ENCODE measurements at places on chromosomes 1 and 21.

DNA sequence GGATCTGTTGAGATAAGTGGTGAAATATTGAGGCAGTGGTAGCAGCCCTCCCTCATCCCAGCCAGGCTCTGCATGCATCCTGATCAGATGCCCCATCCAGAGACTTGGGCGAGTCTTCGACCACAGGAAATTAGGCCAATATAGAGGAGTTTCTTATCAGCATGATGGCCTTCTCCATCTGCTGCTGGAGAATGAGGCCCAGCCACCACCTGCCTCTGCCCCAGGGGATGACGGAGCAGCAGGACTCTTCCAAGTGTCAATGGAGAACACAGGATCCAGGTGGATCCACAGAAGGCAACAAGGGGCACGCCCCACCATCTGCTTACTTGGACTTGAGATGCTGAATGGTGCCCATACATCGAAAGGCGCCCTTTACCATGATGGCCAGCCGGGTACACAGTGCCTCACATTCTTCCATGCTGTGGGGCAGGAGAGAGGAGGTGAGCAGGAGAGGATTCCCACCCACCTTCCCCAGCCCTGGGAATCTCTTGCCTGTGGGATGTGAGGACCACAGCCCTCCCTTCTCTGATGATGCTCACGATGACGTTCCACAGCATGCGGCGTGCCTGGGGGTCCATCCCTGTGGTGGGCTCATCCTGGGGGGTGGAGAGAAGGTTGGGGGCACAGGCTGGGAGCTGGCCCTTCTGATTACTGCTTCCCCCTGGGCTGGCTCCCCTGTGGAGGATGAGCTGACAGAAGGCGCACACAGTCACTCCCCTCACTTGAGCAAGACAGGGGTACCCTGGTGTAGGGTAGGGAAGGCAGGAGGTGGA lies 91.5 kb upstream of the GCLM start:
- no peak for DNase-seq

DNA sequence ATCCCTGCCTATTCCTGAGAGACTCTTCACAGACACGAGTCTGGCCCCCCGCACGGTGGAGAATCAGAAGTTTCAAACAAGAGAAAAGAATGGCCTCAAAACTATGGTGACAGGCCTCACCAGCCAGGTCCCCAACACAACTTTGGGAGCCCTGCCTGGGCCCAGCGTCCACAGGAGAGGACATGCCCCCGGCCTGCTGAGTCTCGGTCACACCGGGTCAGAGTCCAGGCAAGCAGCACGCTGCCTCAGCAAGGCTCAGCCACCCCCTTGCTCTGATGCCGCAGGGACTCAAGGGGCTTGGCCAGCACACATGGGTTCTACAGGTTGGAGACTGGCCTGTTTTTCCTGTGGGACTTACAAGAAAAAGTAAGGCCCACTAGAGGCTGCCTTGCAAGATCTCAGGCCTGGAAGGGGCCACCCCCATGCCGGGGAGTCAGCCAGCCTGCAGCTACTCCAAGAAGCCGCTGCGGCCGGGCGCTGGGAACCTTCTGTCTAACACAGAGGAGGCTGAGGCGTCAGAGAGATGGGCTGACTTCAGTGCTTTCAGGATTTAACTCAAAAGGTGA lies 116.8 kb downstream of the NPHP4 start:
- DNase-seq, result no peak

DNA sequence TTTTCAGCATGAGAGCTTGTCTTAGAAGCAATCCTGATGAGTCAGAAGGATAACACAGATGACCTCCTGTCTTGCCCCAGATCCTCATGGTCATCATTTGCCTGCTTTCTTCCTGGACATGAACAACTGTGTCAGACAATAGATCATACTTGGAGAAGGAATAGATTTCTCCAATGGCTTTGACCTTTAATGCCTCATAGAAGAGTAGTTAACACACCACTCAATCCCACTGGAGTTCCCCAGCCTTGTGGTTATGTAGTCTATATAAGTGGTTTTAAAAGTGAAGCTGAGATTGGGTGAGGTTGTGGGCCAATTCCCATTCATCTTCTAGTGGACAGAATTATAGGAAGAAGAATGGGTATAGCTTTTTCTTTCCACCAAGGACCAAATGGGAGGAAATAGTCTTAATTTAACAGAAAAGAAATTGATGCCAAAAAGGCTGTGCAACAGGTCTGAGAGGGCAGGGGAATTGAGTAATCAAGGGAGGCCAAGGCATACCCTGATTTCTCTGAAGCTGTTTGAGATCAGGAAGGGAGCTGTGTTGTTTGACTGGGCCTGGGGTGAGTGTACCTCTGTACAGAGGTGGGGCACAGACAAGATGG lies 14.4 kb downstream of the PRCC start:
- no peak for DNase-seq

DNA sequence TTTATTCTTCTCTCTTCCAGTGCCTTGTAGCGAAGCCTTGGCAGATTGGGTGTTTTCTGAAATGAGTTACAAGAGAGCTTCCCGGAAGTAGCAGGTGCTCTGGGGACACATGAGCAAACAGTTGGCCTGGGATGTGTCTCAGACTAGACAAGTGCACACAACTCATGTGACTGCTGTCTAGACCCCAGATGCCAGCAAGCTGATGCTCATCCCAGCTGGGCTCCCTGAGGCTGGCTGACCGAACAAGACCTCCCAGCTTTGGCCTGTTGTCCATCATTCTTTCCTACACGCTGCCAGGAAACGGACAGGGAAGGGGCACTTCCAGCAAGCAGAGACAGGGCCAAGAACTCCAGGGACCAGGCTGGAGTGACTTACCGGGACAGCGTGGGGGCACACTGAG lies 18.7 kb upstream of the CSF1 start:
- DNase-seq, result no peak

Data from caudate nucleus (tissue), 63 donors.